Kidney (tissue), 22 donors: ENCODE measurements at places on chromosomes 5 and 9.
A peak's percentile ranks its signal among the peaks of the same experiment; 100 is the strongest.

DNA sequence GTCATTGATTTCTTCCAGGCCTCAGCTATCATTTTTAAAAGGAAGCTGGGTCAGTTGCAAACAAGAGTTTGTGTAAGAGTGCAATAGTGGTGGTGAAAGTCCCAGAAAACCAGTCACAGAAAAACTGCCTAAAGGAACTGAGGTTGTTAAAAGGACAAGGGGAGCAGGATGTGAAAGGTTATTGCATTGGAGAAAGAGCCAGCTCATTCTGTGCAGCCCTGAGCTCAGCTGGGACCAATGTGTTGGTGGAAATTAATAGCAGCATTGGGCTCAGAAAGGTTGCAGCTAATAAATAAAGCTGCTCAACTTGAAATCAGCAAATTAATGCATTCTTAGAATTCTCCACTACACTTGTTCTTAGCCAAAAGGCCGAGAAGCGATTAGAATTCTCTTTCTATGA, 34.9 kb downstream of the NREP start:
- DNase-seq = no peak

DNA sequence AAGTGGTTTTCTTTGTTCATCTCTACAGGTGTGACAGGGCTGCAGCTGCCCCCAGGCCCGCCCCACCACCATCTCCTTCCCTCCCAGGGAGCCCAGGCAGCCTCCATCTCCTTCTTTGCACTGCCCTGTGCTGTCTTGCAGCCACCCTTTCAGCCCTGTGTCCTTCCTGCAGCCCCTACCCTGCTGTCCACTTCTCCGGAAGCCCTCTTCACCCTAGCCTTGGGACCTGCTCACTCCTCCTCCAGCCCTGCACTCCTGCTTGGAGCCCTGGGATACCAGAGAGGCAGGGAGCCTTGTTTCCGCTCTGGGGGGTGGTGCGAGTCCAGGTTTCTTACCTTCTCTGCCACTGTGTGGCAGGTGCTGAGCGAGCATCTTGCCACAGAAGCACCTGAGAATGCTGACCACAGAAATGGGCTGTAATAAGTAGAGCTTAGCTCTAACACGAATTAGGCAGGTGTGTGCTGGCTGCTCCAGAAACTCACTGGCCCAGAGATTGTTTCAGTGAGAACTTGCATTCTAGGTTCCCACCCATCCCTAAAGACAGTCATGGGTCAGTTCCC, 51.3 kb upstream of the GADD45G start:
- no peak for DNase-seq

- no peak for DNase-seq
Measured at GRCh38 chr9:97128919-97129318, 90.0 kb upstream of the CTSV start.

DNA sequence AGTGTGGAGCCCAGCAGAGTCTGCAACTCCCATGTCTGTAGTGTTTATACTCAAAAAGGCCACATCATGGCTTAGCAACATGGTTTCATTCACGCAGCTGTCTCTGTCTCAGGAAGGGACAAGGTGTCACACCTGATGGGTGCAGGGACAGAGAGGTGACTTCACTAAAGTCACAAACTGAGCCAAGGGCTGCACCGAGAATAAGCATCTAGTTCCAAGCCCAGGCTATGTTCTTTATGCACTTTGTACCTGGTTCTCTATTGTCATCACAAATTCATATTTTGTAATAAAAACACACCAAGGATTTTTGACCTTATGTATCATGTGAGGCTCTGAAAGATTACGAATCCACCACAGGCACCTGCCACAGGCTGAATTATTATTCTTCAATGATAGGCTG, 64.9 kb upstream of the STK32A start:
- DNase-seq = no peak

GRCh38 chr9:4130166-4130565, 169.7 kb downstream of the GLIS3 start:
- no peak for DNase-seq

GRCh38 chr5:99814321-99815063, 720.7 kb upstream of the FAM174A start:
- no peak for DNase-seq

- no peak for DNase-seq
Measured at GRCh38 chr5:125226825-125227224, 480.4 kb upstream of the ZNF608 start.

- peak; percentile 1 for DNase-seq
Measured at GRCh38 chr5:64462391-64462790, 43.4 kb upstream of the RGS7BP start.

- no peak for DNase-seq
Measured at GRCh38 chr5:79416499-79416898, 97.4 kb downstream of the HOMER1 start.

DNA sequence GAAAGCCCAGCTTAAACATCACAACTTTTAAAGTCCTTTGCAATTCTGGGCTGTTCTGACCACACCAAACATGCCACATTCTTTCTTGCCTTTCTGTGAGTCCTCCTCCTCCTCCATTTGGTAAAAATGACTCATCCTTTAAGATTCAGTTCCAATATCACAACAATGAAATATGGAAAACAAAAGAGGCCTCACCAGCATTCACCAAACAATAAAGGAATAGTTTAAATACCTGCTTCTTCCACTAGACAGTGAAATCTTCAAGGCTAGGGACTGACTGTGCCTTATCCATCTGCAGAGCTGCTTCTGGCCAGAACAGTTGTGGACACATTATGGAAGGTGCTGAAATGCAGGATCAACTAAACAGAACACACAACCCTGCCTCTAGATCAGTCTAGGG, 36.0 kb downstream of the NR6A1 start:
- DNase-seq = no peak
